Activated T-cell treated with anti-CD3 and anti-CD28 coated beads for 48 hours (primary cell): ENCODE measurements at places on chromosomes 1 and 21.

GRCh38 chr1:43121256-43121900, 50.7 kb downstream of the EBNA1BP2 start:
- DNase-seq = no peak

GRCh38 chr1:8903908-8904650, 25.6 kb upstream of the ENO1 start:
- DNase-seq = no peak

DNA sequence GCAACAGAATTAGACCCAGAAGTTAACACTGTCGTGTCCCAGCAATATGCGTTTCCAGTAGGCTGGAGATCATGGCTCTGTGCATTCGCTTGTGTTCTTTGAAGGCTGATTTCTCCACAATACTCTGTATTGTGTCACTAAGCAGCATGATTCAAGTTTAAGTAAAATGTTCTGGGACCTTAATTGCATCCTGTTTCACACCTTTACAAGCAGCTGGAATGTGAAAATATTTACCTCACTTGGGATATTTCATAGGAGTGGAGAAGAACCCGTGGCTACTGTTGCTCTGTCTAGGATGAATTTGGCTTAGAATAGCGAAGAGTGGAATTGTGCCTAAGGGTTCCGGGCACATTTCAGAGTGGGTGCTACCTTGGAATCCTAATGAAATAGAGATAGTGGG, 6.3 kb downstream of the PTGFRN start:
- DNase-seq = no peak

- DNase-seq = no peak
These were observed 165.8 kb downstream of the GIPC2 start for GRCh38 chr1:78211483-78212092.

GRCh38 chr1:10143961-10144485, 66.3 kb upstream of the KIF1B start:
- no peak for DNase-seq

DNA sequence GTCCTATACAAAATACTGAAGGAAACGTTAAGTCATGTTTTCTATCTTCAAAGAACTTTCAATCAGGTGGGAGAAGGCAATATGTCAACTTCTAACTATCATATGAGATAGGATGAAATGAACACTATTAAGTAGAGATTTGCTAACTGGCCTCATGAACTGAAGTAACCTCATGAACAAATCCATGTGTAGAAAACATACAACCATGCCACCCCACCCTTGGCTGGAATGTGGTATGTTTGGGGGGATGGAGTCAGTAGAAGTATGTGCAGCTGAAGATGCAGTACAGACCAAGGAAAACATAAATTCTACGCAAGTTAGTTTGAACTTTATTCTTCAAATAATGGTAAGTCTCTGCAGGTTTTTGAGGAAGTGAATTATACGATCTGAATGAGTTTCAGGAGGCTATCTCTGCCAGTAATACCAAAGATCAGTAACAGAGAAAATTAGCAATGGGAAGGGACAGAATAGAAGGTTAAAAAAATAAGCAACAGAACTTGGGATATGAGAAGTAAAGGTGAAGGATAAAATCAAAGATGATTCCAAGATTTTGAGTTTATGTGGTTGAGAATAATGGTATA, 4.5 kb downstream of the TRMT1L start:
- DNase-seq = no peak

DNA sequence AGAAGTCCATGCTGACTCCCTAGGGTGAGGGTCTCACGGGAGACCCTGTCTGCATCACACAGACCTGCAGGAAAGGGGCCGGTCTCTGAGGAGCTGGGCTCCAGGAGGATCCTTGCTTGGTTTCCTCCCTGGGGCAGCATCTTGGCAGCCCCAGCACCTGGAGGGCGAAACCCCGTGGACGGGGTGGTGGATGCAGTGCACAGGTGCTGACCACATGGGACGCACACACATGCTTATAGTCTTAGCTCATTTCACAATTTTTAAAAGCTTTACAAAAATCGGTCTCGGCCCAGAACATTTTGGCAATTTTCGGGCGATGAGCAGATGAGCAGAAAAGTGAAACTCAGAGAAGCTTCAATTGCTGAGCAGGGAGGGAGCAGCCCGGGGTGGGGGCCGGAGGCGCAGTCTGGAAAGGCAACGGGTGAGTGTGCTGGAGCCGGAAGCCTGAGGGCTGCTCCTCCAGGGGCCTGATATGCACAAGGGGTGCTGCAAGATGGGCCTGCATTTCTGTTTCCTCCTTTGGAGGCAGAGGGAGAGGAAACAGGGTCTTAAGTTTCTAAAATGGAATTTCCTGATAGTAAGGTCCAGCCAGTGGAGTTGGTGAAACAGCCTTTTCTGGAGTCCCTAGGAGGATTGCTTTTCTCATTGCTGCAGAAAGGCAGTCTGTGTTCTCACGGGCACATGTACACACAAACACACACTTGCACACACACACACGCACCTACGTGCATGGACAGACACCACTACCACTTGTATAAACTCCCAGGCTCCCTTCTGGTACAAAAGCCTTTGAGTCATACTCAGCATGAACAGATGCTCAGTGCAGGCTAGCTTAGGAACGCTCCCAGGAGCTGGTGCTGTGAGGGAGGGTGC, 60.6 kb downstream of the SCCPDH start:
- DNase-seq = no peak

DNA sequence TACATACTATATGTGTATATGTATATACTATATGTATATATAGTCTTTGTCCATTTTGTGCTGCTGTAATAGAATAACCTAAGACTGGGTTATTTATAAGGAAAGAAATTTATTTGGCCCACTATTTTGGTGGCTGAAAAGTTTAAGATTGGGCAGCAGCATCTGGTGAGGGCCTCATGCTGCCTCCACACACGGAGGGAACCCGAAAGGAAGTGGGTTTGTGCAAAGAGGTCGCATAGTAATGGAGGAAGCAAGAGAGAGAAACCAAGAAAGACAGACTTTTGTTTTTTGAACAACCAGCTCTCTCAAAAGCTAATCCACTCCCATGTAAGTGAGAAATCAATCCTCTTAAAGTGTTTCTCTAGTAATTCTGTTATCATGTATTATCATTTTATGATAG, 1147.3 kb downstream of the NCAM2 start:
- DNase-seq = no peak

DNA sequence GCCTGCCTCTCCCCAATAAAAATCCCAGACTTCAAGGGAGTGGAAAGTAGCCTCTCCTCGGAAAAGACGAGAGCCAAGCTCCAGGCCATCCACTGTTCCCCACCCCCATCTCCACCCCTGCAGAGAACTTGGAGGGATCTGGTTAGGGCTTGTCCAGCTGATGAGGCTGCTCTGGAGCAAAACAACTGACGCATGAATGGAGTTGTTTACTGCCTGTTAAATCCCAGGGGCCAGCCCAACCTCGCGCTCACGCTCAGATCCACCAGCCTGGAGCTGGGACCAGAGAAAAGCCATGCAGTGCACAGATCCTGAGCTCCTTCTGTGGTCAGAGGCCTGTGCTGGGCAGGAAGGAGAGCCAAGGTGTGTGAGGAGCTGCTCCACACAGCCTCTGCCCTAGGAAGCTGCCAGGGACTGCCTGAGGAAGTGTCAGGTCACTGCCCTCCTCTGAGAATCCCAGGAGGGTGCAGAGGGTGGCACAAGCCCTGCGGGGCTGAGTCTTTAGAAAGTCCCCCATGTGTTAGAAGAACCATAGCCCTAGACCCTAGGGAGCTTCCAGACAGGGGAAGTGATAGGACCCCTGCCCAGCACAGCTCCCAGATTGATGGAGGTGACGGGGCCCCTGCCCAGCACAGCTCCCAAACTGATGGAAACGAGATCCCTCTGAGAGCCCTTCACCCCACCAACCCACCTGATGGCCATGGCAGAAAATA, 109.0 kb upstream of the IPO9 start:
- DNase-seq = no peak

GRCh38 chr1:109493227-109493626, 667 bp upstream of the CYB561D1 start:
- no peak for DNase-seq

GRCh38 chr1:213492161-213493041, 441.4 kb downstream of the RPS6KC1 start:
- no peak for DNase-seq

DNA sequence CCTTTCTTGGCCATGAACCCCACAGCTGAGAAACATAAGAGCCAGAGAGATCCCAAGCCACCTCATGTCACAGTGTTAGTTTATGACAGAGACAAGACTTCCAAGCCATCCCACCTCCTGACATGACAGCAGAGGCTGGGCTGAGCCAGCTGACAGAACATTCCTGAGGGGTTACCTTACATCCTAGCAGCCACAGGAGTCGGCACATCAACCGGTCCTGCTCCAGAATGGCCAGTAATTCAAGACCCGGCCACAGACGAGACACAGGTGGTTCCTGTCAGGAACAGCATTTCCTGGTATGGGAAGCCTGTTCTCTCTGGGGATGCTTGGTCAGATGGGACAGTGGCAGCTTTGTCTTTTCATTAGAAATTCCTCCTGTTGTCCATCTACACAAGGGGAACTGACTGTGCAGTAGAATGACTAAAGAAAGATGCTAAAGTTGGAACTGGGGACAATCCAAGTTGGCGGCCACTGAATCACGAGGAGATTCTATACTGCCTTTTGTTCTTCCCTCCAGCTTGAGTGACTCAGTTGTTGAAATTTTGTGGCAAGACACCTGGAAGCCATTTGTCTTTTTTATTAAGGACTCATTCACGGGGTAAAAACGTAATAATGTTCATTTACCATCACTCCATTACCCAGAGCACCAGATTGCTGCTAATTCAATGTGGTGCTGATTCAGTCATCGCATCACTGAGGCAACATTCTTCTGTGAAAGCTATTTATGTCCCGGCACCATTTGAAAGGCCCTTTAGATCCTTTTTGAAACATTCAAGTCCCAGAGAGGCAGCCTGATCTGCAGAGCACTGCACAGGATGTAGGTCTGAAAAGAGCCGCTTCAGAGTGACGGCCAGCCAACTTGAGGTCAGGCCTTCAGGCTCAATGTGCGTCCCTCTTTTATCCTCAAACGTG, 37.2 kb upstream of the NPL start:
- DNase-seq = no peak

DNA sequence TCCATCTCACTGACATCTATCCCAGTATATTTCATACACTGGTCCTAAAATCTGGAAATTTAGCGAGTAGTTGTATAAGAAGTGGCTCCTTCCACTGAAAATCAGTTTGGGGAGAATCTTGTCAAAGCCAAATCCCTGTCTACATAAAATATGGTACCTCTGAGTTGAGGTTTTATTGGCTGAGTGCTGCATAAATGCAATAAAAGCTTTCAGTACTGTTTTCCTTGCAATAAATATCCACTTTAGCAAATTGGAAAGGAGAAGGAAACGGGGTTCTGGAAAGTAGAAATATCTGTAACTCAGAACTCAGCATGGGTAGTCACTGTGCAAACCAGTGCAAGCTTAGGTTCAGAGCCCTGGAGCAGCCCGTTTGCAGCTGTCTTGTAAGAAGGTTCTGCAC, 580.2 kb downstream of the SMYD3 start:
- DNase-seq = no peak

- no peak for DNase-seq
These were observed 4.0 kb upstream of the SSR2 start for GRCh38 chr1:156024801-156025200.

GRCh38 chr1:171081314-171081753, 9.4 kb upstream of the FMO3 start:
- no peak for DNase-seq

- DNase-seq = no peak
These were observed 35.1 kb downstream of the PIGM start for GRCh38 chr1:159996653-159997052.

- no peak for DNase-seq
These were observed 534.2 kb downstream of the LTN1 start for GRCh38 chr21:28458446-28458845.

GRCh38 chr1:45554198-45554597, 3.6 kb downstream of the AKR1A1 start:
- DNase-seq = no peak
